ENCODE measurements at places on chromosomes 6 and 20.

- no peak for DNase-seq
Measured at GRCh38 chr6:33017694-33018353, 8.4 kb upstream of the HLA-DOA start.

- no peak for DNase-seq
Measured at GRCh38 chr6:75142721-75143120, 63.1 kb downstream of the COL12A1 start.

GRCh38 chr6:140344142-140344913 is 969.9 kb upstream of the CITED2 start:
- DNase-seq = no peak

DNA sequence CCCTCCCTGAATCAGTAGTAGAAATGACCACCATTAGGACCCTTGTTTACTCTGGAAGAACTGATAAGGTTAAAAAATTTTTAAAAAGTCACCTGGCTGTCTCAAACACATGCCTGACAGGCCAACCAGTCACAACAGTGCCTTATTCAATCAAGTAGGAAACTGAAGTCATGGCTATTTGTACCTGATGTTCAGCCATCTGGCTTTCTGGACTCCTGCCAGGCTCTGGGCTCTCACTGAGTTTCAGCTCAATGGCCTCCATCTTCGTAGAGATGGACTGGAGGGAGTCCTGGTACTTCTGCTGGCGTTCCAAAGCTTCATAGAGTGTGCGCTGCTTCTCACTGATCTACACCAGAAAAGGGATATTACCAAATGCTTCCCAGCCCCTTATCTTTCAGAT is 343.8 kb downstream of the SYNE1 start:
- no peak for DNase-seq

DNA sequence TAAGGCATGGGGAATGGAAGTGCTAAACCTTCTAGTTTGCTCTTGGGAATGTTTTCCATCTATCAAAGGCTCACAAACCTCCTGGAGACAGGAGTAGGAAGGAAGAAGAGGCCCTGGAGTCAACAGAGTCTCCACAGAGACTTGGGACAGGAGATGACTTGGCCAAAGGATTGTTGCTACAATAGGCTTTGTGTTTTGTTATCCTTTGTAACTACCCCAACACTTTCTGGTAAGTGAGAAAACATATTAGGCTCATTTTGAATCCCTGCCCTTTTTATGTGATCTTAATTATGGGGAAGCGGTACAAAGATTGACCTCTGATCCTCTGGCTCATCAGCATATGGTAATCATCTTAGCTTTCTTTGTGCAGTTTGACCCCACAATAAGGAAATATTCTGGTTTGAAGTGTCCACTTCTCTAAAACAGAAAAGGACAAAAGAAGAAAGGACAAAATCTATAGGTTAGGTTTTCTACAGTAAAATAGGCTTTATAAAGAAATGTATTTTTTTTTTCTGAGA is 24.1 kb upstream of the GTF3C6 start:
- DNase-seq = no peak
